ENCODE measurements at places on chromosomes 2 and 18.

DNA sequence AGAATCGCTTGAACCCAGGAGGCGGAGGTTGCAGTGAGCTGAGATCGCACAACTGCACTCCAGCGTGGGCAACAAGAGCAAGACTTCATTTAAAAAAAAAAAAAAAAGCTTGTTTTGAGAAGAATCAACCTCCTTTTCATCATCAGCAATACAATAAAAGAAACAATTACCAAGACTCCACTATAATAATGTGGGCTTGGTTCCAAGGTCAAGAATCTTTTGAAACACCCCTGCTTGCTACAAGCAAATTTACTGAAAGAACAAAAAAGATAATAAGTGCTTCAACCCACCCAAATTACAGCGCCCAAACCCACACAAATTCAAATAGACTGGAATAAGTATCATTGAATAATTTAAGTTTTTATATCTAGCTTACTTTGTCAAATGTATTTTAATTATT is 33.6 kb upstream of the MAPRE3 start:
- no peak for DNase-seq

DNA sequence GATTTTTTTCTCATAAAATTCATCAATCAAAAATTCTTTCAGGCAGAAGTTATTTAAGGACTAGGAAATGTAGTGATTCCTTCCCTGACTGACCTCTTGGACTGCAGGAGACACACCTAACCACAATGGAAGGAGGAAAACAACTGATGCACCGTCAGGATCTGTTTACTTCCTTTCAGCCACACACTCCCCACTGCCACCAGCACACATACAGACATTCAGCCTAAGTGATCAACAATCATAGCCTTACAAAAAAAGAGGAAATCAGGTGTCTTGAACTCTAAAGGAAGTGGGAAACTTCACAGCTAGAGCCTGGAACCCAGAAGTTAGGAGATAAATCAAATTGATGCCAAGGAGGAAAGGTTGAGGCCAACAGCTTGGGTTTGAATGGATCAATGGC is 213.5 kb upstream of the ACVR2A start:
- no peak for DNase-seq

DNA sequence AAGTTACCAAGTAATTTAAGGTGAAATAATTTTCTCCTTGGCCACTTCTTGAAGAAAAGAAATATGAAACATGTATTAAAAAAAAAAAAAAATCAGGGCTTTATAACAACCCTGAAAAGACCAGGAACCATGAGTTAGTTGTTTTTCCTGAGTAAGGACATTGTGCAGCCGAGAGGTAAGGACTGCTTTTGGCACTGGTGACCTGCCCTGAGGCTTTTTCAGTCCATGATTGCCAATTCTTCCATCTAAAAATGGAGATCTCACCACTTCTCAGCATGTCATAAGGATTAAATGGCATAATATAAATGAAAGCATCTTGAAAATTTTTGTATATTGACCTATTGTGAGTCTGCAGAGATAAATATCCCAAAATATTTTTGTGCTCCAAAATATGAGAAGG is 244.3 kb downstream of the NRXN1 start:
- no peak for DNase-seq

DNA sequence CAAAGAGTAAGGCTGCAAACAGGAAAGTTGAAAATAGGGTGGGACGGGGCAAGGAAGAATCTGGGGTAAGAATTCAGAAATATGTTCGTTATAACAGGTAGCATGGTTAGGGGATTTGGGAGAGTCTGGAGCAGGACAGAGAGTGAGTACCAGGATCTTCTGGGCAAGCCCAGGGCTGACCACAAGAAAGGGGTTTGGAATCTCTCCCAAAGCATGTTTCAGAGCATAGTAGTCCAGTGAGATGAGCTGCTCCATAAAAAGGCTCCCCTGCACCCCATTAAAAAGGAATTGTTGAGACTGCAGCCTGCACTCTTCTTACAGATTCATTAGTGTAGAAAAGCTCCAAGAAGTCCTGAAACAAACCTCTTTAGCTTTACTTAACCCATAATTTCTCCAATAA is 291.1 kb downstream of the MTX2 start:
- no peak for DNase-seq

DNA sequence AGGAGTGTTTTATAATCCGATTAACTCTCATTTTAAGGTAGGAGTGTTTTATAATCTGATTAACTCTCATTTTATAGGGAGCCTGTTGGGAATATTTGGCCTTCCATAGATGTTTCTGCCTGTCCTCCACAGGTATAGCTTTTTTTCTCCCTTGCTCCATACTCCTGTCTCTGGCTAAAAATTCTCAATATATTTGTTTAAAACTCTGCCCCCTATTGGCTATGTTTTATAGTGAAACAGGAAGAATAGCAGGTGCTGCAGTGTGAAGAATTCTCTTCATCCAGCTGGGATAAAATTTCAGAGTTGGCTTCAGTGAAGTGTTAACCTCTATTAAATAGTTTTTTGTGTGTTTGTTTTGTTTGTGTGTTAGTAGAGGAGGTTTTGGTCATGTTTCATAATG is 1046.0 kb upstream of the TMEFF2 start:
- DNase-seq, result no peak

GRCh38 chr18:59837586-59837985 is 62.2 kb upstream of the PMAIP1 start:
- peak; percentile 71 for DNase-seq

Data from RKO (cell line).